ENCODE measurements at places on chromosomes 1 and 21.

DNA sequence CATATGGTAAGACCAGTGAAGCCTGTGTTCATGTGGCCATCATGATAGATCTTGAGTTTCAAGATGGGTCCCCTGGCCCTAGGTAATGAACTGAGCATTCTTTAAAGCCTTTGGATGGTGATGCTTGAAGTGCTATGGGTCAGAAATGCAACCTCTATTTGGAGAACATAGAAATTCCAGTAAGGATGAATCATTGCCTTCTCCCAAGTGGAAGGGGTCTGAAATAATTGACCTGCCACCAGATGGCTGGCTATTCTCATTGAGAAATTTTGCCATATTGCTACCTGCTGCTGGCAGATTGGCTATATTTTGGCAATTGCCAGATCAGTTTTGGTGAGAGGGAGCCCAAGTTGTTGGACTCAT lies 739 bp upstream of the IFI6 start:
- DNase-seq, result no peak

- DNase-seq, result no peak
These were observed 57.5 kb downstream of the ATP6V1G3 start for GRCh38 chr1:198483006-198483405.

DNA sequence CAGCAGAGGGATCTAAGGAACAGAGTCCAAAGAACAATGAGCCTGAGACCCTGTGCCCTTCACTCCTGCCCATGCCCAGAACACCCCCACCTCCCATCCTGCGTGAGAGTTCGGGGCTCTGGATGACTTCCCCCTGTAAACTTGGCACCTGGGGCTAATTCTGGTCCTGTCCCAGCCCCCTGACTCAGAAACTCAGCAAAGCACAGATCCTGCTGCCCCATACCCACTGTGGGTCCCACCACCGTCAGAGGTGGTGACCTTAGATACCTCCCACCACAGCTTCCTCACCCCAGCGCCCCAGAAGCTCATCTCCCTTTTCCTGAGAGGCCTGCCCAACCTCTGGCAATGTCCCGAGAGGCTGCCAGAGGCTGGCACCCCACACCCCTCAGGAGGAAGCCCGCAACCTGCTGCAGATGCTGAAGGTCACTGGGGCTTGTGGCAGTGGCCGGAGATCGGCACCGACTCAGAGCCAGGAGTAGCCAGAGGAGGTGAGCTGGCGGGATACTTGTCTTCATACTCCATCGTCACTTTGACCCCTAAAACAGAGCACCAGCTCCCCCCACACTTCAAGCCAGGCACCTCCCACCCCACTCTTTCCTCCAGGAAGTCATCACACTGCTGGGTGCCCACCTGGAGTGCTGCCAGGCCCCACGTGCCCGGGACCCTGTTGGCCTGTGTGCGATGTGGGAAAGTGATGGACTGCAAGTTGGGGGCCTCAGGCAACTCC lies 111.6 kb upstream of the IFFO2 start:
- no peak for DNase-seq

DNA sequence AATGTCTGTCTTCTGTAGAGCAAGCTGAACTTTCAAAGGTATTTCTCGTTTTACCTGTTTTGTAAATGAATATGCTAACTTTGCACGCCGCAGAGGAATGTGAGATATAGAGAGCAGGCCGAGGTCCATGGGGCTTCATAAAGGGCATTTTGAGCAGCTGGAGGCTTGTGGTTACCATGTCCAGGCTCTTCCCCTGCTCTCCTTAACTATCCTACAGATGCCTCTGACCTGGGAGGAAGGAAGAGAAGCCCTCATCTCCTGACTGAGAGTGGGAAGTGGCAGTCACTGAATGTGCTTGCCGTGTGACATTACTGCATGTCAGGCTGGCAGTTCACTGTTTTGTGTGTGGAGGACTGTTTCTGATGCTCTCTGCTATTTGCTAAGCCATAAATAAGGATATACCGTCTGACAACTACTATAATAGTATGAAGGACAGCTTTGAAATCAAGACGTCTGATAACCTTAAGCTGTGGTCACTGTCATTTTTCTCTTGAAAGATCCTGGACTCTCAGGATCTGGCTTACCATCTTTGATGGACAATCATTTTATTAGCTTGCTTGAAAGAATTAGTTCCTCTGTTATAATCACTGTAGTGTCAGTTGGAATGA lies 92.2 kb downstream of the DYRK1A start:
- DNase-seq, result no peak

GRCh38 chr1:234208791-234209190 lies 164.5 kb upstream of the COA6 start:
- DNase-seq, result no peak

DNA sequence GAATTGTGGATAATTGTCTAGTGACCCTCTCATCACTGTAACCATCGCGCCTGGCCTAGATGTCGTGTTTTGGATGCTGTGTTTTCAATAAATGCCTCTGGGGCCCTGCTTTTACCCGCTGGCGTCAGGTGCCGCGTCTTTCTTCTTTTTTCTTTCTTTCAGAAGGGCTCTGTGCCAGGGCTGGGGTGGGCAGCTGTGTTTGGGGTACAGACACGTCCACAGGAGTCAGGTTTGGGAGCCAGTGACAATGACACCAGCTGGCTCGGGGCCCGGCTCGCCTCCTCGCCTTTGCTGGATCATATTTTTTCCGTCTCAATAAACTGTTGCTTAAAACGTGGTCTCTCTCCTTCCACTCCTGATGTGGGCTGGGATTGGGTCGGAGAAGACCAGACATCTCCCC lies 16.1 kb downstream of the TMEM201 start:
- no peak for DNase-seq

DNA sequence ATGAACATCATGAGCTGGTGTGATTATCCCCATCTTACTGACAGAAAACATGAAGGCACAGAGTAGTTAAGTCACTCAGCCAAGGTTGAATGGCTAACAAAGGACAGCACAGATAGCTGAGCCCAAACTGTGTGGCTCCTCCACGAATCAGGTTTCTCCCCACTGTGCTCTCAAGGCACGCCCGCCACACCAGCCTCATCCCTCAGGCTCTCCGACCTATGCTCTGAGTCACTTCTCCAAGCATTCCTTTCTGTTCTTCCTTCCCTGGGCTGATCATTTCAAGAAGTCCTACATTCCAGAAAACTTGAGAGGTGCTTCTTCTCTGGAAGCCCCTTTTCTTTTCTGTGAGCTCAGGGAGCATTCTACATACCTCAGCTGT lies 25.3 kb upstream of the SDC3 start:
- no peak for DNase-seq

- DNase-seq, result no peak
These were observed 307.0 kb downstream of the ZP4 start for GRCh38 chr1:237583756-237584155.
